Stimulated activated CD4-positive, alpha-beta T cell treated with anti-CD3 and anti-CD28 coated beads, TNF-alpha, amount 100 ng/mL, for 4 hours (primary cell): ENCODE measurements at places on chromosomes 1 and 21.

GRCh38 chr1:154769193-154769895 lies 100.7 kb downstream of the KCNN3 start:
- no peak for DNase-seq

GRCh38 chr1:150322310-150322709 lies 977 bp downstream of the PRPF3 start:
- DNase-seq, result no peak

GRCh38 chr1:90334137-90334536 lies 339.2 kb downstream of the ZNF326 start:
- no peak for DNase-seq

- no peak for DNase-seq
Observed at GRCh38 chr1:114745291-114745690, 12.5 kb downstream of the CSDE1 start.

DNA sequence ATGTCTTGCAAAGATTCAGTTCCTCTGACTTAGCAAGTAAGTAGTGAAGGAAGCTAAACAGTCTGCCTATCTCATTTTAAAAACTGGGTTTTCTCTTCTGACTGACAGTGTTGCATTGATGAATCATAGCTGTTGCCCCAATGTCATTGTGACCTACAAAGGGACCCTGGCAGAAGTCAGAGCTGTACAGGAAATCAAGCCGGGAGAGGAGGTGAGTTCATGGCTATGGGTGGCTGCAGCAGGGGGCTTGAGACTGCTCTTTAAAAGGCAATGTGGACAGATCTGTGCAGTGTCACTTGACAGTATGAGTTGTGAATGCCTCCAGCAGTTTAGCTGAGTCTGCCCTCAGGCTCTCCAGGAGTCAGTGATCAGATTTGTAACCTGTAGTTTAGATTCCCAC lies 46.6 kb downstream of the SMYD2 start:
- no peak for DNase-seq
